ENCODE measurements at places on chromosomes 12 and 14.

DNA sequence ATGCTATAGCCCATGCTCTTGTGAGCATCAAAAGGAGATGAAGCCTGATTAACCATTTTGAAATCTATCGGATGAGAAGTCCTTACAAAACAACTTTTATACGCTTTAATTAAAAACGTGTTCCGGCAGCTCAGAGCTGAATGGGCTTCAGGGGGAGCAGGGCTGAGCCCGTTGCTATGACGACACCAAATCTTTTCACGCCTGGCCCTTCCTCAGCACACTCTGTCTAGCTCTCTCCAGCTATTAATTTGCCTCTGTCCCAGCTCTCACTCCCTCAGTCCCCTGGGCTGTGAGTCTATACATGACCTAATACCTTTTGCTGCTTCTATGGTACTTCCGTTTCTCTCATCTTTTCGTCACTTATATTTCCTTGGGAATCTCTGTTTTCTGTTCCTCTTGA lies 15.8 kb downstream of the FOXA1 start:
- no peak for ATAC-seq

DNA sequence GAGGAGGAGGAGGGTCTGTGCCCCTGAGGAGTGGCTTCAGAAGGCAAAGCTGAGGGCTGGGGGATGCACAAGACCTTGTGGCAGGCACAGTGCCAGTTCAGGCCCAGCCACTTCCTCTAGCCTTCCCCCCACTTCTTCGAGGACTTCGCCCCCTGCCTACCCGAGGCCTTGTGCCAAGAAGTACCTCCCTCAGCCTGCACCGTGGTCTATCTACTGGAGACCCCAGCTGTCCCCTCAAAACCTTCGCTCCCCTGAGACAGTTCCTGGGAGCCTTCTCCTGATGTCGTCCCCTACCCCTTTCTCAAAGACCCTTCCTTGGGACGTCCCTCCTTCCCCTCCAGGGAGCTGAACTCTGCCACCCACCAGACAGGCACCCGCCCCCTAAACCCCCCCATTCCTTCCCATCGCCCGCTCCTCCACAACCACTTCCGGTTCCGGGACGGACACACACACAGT lies 604 bp downstream of the ZNF384 start:
- no peak for ATAC-seq

DNA sequence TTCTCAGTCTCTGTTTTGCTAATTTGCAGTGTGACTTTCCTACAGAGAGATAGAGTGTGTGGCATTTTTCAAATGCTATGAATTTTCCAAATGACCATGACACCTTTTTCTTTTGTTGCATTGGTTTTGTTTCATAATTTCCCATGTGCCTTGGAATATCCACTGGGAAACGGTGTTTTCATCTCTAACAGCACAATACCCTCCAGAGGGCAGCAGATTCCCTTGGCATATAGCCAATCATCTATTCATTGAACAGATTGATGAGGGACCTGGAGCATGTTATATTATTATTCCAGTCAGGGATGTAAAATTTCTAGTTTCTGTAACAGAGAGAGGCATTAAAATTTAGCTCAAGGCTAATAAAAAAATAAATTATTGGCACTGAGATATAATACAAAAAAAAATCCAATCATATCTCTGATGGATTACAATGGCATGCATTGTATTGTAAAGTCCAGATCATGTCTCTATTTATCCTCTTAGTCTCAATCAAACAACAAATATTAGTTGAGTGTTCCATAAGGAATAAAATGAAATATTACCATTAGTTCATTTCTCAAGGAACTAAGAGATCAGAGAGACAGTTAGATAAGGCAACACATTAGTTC lies 29.6 kb upstream of the NTN4 start:
- no peak for ATAC-seq

- ATAC-seq = no peak
These were observed 50.3 kb upstream of the KITLG start for GRCh38 chr12:88630561-88630960.

DNA sequence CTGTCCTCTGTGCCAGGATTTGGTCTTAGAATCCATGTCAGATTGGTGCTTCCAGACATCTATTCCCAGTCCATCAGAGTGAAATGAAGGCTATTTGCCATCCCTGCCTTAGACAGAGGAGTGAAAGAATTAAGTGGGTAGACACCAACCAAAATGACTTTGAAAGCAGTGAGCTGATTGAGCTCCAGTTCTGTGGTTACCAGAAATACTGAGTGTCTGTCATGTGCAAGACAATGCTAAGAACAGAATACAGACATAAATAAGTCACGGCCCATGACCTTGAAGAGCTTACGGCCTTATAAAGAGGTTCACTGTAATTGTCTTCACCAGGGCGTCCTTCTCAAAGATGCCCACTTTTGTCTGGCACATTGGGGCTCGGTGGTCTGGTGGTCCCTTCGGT lies 21.6 kb upstream of the MANSC4 start:
- peak; percentile 20 for ATAC-seq

- no peak for ATAC-seq
These were observed 286.6 kb upstream of the SFSWAP start for GRCh38 chr12:131424270-131424669.

- no peak for ATAC-seq
These were observed 4.3 kb downstream of the CRACR2A start for GRCh38 chr12:3748620-3749019.

- ATAC-seq = no peak
These were observed 293.4 kb downstream of the EGLN3 start for GRCh38 chr14:33657476-33657875.

DNA sequence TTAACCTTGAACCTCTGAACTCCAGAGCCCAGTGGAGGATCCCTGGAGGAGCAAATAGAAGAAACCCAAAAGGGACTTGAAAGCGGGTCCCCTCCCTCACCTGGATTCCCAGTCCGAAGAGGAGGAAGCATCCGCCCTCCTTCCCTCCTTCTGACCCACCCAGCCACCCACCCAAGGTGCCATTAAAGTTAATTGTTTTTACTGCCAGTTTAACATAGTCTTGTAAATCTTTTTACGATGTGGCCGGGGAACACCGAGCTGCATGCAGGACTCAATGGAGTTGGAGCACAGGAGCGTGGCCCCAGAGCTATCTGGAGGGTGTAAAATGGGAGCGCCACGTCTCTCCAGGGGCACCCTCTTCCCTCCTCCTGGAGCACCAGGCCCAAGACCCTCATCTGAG lies 49.9 kb upstream of the TBX3 start:
- no peak for ATAC-seq

DNA sequence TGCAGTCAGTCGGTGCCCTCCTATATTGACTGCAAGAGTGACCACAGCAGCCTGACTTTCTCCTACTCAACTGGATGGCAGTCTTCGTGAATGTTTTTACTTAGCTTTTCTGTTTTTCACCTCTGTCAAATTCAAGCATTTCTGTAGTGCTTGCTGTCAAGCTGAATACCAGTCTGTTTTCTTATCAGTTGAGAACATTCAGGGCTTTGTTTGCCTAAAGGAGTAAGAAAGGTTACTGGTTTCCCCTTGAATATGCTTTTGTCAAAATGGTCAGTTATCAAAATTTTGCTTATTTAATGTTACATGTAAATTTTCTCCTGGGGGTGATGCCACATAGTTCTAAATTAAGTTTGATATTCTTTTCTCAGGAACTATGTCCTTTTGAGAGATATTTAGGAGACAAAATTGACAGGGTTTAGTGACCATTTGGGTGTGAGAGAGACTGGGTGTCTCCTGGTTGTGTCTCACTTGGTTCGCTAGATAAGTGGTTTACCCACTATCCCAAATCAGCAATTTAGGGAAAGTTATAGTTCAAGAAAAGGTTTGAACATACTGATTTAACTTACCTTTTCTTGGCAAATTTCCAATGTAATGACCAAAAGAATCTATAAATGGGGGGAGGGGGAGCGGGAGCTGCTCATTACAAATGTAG lies 366.3 kb downstream of the TMTC2 start:
- no peak for ATAC-seq

DNA sequence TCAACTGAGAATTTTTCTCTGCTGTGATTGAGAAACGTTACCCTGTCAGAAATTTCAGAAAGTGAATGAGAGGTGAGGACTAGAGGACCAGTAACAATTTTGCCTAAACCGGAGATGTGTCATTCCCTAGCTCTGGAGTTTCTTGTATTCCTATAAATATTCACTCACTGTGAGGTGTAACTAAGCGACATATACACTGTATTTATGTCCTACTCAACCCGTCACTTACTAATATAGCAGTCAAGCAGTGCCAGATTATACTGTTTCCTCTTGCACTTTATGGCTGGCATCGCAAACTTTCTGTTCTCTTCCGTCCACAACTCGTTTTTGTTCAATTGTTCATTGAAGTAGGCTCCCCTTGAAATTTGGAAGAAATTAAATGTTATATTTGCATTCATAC lies 192.9 kb downstream of the NOVA1 start:
- no peak for ATAC-seq

DNA sequence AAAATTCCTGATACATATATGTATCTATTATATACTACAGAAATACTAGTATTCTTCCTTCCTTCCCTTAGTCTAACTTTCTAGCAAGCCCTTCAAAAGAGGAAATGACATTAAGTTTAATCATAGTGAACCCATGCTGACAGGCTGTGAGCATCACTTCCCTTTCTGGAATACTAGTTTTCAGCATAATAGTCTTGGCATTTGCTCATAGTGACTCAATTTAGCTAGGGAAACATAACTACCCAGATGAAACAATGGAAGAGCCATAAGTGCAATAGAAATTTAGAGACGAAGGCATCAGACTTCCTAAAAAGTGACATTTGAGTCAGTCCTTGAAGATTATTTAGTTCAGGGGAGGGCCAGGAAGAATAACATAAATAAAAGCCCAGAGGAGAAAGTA lies 184.5 kb upstream of the CRY1 start:
- peak; percentile 71 for ATAC-seq

GRCh38 chr12:78696267-78696666 lies 168.3 kb upstream of the SYT1 start:
- no peak for ATAC-seq

DNA sequence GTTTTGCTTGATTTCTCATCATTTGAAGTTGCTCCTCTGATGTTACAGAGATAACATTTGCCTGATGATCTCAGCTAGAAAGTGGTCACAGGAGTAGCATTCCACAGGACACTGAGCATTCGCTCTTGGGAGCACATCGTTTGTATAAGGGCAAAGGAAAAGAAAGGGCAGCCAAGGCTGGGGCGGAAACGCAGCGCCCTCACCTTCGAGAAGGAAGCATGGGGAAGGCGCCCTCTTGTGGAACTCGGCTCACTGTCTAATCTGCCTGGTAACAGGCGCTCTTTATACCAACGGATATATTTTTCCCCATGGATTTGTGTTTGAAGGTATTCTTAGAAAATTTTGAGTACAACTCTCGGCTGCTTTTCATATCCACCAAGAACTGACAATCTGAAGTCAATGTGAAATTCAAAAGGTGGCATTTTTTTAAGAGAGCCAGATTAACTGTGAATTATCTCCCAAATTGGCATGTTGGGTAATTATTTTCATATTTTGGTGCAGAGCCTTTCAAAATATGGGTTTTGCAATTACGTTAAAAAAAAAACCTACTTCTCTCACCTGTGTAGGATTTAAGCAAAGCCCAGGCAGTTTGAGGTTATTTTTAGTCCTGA lies 172.7 kb downstream of the CAND1 start:
- peak; percentile 85 for ATAC-seq

DNA sequence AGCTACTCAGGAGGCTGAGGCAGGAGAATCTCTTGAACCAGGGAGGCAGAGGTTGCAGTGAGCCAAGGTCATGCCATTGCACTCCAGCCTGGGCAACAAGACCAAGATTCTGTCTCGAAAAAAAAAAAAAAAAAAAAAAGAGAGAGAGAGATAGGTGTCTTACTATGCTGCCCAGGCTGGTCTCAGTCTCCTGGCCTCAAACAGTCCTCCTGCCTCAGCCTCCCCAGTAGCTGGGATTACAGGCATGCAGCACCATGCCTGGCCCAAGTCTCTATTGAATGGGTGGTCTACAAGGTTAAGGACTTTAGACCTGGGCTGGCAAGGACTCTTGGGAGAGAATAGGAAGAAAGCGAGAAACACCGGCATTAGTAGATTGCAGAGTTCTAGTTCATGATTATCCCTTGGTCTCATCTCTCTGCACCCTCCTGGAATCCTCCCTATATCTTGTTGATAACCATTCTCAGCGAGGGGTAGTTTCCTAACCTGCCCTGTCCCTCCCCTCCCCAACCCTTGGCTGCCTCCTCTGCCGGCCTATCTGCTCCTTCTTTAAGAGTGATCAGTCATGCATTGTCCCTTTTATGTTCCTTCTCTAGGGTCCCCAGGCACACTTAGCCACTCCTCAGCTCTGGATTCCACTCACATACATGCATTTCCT lies 128.1 kb upstream of the MAP1LC3B2 start:
- no peak for ATAC-seq

DNA sequence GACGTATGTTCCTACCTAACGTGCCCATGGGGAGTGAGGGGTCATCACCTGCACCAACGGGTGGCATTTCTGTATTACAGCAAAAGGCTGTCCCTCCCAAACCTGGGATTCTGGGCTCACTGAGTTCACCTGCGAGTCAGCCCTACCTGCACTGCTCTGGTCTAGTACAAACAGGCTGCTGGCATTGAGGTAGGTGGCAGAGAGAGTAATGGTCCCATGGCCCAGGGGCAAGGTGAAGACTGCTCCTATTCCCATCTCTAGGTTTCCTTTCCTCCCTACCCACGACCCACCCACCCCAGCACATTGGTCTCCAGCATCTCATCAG lies 421 bp downstream of the SUOX start:
- peak; percentile 6 for ATAC-seq

DNA sequence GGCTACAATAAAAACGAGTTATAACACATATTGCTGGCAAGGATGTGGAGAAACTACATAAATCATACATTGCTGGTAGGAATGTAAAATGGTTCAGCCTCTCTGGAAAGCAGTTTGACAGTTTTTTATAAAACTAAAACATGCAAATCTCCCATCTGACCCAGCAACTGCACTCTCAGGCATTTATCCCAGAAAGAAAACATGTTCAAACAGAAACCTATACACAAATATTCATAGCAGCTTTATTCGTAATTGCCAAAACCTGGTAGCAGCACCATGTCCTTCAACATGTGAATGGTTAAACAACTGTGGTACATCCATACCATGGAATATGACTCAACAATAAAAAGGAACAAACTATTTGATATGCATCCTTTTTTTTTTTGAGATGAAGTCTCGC lies 10.1 kb upstream of the TMCC3 start:
- ATAC-seq = no peak

- peak; percentile 82 for ATAC-seq
These were observed 24.6 kb downstream of the TMEM19 start for GRCh38 chr12:71710276-71711125.

- no peak for ATAC-seq
These were observed 65.1 kb upstream of the GZMB start for GRCh38 chr14:24699052-24699451.

- no peak for ATAC-seq
These were observed 45.2 kb downstream of the FOXN3 start for GRCh38 chr14:89371585-89372511.
